ENCODE measurements at places on chromosomes 16 and 17.
A peak's percentile ranks its signal among the peaks of the same experiment; 100 is the strongest.

- DNase-seq = no peak
Measured at GRCh38 chr17:41583137-41584127, 3.3 kb downstream of the KRT14 start.

- DNase-seq = no peak
Measured at GRCh38 chr17:37787055-37787757, 42.3 kb upstream of the HNF1B start.

DNA sequence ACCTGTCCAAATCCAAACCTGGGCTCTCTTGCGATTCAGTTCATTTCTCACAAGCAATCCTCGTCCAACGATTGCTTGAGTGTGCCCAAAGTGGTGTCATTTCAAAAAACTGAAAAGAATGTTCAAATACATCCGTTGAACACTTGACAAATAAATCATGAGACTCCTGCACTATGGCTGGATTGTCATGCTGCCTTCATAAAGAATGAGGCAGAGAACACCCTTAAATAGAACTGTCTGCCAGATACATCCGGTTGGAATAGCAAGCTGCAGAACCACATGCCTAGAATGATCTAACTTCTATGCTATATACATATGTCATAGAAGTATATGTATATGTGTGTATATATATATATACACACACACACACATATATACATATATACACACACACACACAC is 55.4 kb upstream of the HAPSTR1 start:
- DNase-seq = no peak

DNA sequence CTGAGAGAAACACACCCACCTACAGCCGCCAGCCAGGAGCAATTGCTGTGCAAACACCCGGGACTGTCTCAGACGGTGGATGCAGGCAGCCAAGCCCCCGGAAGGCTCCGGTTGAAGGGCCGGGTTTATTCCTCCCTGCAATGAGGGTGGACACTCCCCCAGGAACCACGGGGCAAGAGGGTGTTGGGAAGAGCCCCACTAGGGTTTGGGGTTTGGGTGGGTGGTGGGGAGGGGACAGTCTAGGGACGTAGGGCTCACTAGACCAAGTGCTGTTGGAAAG is 19.2 kb downstream of the JPH3 start:
- no peak for DNase-seq

DNA sequence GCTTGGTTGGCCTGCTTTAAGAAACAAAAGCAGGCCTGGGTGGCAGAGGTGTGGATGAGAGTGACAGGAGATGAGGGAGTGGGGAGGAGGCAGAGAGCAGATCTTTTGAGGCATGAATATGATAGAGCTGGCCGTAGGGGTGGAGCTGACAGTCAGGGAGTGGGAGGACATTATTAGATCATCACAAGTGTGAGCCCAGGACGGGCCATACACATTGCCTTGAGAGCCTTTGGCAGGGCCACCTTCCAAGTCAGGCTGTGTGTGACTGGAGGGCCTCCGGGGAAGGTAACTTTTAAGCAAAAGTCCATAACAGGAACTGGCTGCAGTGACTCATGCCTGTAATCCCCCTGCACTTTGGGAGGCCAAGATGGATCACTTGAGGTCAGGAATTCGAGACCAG is 26.3 kb downstream of the GINS3 start:
- DNase-seq = no peak

GRCh38 chr17:9684955-9685621 is 39.8 kb downstream of the USP43 start:
- no peak for DNase-seq

GRCh38 chr17:33725675-33726271 is 432.7 kb upstream of the ASIC2 start:
- DNase-seq = no peak

DNA sequence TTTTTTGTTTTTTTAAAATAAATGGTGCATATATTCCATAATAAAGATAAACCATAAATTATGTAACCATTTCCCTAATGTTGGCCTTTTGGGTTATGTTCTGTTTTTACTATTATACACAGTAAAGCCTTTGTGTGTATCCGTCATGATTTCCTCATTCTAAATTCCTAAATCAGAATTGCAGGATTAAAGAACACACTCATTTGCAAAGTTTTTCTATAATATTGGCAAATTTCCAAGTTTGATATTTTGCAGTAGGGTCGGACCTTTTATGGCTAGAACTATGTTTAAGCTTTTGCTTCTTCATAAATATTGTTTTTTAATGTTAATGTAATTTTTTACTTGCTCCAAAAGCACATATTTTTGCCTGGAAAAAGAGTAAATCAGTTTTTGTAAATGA is 16.6 kb downstream of the GOSR1 start:
- no peak for DNase-seq

DNA sequence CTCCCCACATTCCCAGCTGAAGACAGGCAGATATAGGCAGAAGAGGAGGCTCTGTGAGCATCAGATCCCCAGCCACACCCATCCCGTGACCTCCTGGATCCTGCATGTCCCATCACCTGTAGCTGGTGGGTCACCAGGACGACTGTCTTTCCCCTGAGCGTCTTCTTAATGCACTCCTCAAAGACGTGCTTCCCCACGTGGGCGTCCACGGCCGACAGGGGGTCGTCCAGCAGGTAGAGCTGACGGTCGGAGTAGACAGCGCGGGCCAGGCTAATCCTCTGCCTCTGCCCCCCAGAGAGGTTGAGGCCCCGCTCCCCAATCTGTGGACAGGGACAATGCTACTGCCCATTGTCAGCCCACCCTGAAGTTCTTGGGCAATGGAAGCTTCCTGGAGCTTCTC is 40.5 kb downstream of the ABCC12 start:
- DNase-seq = no peak

GRCh38 chr17:50837286-50837979 is 2.0 kb downstream of the WFIKKN2 start:
- DNase-seq = no peak

DNA sequence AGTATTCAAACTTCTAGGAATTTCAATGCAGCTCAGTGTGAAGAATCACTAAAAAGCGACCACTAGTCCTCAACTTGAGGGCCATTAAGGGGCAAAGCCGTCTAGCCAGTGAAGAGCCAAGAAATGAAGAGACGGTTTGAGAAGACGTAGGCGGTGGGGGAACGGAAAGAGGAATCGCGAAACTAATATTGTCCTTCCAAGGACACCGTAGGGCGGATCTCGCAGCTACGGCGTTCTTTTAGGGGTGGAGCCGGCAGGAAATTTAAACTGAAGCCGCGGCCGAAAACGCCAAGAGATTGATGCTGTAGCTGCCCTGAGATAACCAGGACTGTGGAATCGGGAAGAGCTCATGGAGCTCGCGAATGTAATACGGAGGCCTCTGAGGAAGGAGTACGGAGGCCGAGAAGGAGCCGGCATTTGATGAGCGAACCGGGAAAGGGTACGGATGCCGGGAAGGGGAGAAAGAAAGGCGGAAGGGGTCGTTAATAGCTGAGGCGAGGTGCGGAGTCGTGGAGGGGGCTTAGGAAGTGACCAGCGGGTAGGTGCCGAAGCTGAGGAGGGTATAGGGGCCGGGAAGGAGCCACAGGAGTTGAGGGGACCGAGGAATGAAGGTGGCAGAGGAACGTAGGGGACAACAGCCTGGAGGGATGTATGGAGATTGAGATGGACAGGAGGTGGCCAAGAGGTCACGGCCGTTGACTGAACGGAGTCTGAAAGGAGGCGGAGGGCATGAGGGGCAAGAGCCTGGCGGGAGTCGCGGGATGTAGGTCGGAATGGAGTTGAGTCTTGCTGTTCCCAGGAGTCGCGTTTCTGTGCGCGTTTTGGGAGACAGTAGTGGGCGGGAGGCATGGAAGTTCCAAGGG is at the start of gene DBF4B:
TSS of gene DBF4B (plus strand) at position 265 of the 863 bp plus-strand sequence. CDS start at position 421, 156 bp downstream.
- DNase-seq = peak; percentile 77

GRCh38 chr16:27434141-27435051 is 32.4 kb downstream of the IL21R start:
- no peak for DNase-seq

GRCh38 chr16:3012828-3013420 is at the start of gene CLDN9:
CLDN9 (plus strand) TSS chr16:3012923; CDS start chr16:3013363, 440 bp downstream.
- DNase-seq = no peak

- no peak for DNase-seq
Measured at GRCh38 chr16:51707666-51708065, 556.6 kb upstream of the SALL1 start.

DNA sequence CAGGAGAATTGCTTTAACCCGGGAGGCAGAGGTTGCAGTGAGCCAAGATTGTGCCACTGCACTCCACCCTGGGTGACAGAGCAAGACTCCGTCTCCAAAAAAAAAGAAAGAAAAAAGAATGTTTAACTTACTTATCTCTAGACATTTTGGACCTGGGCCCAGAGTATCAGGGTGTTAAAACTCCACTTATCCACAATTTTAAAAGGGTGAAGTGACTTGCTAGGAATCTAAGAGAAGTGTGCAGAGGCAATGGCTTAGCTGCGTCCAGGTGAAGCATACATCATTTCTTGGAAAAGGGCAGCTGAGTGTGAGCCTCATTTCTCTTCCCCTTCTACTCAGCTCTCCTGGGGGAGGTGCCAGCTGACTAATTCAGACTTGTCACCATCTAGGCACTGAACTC is 25.1 kb downstream of the ALDH3A2 start:
- DNase-seq = no peak

DNA sequence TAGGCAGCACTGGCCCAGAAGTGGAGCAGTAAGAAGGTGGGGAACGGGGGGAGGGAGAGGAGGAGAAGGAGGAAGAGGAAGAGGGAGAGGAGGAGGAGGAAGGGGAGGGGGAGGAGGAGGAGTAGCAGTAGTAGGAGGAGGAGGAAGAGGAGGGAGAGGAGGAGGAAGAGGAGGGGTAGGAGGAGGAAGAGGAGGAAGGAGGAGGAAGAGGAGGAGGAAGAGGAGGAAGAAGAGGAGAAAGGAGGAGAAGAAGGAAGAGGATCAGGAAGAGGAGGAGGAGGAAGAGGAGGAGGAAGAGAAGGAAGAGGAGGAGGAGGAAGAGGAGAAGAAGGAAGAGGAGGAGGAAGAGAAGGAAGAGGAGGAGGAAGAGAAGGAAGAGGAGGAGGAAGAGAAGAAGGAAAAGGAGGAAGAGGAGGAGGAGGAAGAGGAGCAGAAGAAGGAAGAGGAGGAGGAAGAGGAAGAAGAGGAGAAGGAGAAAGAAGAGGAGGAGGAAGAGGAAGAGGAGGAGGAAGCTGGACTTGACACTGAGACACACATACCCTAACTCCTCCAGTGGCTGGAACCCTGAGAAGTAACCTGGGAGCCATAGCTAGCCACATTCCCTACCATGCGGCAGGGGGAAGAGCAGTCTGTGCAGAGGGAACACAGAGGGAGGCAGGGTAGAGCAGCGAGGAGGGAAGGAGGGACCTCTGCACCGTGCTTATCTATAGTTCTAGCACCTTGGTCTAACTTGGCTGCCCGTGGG is 35.8 kb downstream of the LRRC75A start:
- DNase-seq = no peak

GRCh38 chr16:48613061-48613957 is 3.3 kb upstream of the N4BP1 start:
- peak; percentile 52 for DNase-seq

DNA sequence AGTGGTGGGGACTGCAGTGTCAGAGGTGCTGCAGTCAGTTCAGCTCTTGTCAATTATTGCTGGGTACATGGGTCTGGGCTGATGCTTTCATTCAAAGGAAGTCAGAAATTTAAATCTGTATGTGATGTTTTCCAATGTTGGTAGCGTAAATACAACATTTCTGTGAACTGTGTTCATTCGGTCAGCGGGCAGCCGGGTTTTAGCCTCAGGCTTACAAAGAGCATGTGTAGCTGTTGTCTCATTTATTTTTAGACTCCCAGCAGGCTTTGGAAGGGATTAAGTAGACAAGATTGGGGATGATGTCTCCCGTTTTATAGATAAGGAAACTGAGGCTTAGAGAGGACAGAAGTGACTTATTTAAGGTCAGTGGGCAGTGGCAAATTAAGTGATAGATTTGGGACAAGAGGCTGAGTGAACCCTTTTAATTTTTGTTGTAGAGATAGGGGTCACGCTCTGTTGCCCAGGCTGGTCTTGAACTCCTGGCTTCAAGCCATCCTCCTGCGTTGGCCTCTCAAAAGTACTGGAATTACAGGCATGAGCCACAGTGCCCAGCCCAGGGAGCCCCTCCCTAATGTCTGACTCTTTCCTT is 8.1 kb downstream of the AQP8 start:
- no peak for DNase-seq

DNA sequence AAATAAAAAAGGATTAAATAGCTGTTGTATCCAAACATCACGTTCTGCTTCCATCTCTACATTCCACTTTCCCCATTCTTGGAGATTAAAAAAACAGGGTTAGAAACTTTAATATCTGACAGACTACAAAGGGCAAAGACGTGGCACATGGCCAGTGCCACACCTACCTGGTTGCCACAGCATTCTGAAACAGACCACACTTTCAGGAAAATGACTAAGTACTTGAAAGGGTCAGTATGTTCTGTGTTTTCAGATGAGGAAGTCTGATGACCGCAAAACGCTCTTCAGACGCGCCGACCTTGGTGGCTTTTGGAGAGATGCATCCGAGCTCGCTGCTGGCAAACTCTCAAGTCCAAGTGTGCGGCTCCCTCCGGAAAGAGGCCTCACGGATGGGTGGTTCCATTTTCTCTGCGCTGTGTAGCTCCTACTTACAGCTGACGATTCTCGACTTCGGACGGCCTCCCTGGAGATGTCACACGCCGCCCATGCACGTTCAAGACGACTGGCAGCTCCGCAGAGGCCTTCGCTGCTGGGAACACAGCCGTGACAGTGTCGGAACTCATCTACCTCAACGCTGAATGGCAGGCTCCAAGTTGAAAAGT is 15.5 kb downstream of the MAP1LC3B start:
- no peak for DNase-seq

- DNase-seq = no peak
Measured at GRCh38 chr16:6335072-6335471, 997.6 kb upstream of the RBFOX1 start.

DNA sequence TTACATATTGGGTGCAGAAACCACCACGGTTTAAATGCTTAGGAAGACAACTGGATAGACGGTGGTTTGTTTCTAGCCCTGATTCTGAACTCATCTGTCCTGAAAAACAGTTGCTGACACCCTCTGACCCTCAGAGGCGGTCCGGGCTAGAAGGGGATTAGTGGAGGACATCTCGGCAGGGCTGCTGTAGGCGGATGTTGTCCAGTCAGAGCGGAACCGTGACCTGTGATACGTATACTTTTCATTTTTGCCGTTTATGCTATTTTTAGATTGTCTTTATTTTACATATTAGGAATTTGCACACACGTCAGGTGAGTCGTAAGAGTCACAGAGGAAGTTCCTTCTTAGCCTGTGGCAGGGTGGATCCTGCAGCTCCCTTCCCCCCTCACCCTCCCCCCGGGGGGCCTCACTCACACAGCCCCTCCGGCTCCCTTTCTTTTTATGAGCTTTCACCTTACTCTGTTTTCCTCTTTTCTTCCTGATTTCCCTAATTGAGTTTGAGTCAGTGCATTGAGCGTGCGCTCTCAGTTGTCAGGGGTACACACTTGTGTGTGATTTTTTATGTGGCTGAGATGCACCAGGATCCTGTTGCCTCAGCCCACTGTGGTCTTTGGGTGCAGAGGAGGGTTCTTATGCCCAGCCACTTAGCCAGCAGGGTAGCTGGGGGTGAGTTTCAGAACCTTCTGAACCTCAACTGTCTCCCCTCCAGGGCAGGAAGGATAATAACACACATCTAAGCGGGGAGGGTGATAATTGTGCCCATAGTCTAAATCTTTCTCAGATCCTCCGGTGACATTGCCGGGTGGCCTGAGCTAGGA is 211.1 kb upstream of the CHMP6 start:
- DNase-seq = no peak

Data from activated CD4-positive, CD25-positive, alpha-beta regulatory T cell treated with anti-CD3 and anti-CD28 coated beads, Interleukin-2, amount 50 U/mL, for 72 hours (primary cell).